Mesothelial cell of epicardium (in vitro differentiated cells): ENCODE measurements at places on chromosomes 12 and 14.

GRCh38 chr12:55142669-55143565 lies 16.7 kb downstream of the OR9K2 start:
- peaks cover 11% of the 10 kb centered on the region for H3K27me3 ChIP-seq
- H3K4me1 ChIP-seq: no peaks in the 10 kb centered on the region
- no peak overlapping the region for H3K27ac ChIP-seq
- no peaks in the 10 kb centered on the region for H3K36me3 ChIP-seq
- DNase-seq: peak; percentile 46

DNA sequence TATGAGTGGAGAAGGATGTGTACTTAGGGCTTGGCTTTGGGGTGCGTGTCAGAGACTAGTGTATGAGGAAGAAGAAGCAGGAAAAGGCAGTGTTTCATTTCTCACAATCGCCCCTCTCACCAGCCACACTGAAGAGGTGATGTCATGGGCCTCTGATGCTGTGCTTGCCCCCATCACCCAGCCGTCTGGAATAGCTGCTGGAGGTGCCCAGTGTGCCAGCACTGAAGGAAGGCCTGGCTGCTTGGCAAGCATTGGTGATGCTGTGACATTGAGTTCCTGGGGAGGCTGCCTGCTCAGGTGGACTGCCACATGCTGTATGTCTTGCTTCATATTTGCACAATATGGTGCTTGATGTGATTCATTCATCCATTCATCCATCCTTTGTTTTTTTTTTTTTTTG lies 56.2 kb downstream of the CRADD start:
- H3K36me3 ChIP-seq: no peaks in the 10 kb centered on the region
- no peak overlapping the region for H3K27ac ChIP-seq
- no peak for DNase-seq
- H3K4me3 ChIP-seq: no peak overlapping the region
- no peaks in the 10 kb centered on the region for H3K27me3 ChIP-seq

- peaks cover 54% of the 10 kb centered on the region for H3K4me1 ChIP-seq
- H3K27ac ChIP-seq: peak overlapping the region; percentile 85
Measured at GRCh38 chr14:64685371-64686281, 18.6 kb upstream of the PLEKHG3 start.

GRCh38 chr14:96029089-96029645 lies 10.0 kb upstream of the C14orf132 start:
- no peak for DNase-seq
- no peak overlapping the region for H3K4me3 ChIP-seq
- no peaks in the 10 kb centered on the region for H3K36me3 ChIP-seq

DNA sequence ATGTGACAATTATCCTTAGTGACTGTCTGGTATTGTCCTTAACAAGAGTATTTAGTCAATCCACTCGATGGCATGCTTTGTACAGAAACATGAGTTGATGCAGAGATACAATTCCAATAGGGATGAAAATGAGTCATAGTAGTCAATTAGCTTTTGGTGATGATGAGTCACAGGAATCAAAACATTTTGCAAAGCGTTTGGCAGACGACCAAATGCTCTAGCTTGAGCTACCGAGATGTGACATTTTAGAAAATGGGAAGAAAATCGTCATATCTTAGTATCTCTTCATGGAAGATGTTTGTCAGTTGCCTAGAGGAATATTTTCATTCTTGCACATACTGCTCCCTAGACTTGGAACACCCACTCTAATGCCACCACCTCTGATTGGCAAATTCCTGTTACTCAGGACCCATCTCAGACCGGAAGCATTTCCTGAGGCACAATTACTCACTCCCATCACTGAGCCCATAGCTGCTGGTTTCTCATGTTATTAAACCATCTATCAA lies 95.0 kb downstream of the LMNTD1 start:
- H3K27me3 ChIP-seq: no peaks in the 10 kb centered on the region
- H3K36me3 ChIP-seq: no peaks in the 10 kb centered on the region
- H3K4me1 ChIP-seq: peaks cover 5% of the 10 kb centered on the region
- DNase-seq: no peak

- peaks cover 7% of the 10 kb centered on the region for H3K4me1 ChIP-seq
- no peak for DNase-seq
- H3K27me3 ChIP-seq: no peaks in the 10 kb centered on the region
Measured at GRCh38 chr12:43052441-43052840, 462.9 kb upstream of the PRICKLE1 start.

GRCh38 chr12:1644534-1645438 lies 15.8 kb downstream of the WNT5B start:
- H3K4me1 ChIP-seq: peaks cover 35% of the 10 kb centered on the region
- peak; percentile 73 for DNase-seq
- H3K36me3 ChIP-seq: peaks cover 12% of the 10 kb centered on the region
- H3K4me3 ChIP-seq: no peak overlapping the region
- peaks cover 9% of the 10 kb centered on the region for H3K27me3 ChIP-seq

GRCh38 chr14:57245941-57246340 lies 22.8 kb downstream of the EXOC5 start:
- H3K36me3 ChIP-seq: peaks cover 6% of the 10 kb centered on the region
- no peak overlapping the region for H3K27ac ChIP-seq
- H3K4me3 ChIP-seq: no peak overlapping the region
- H3K4me1 ChIP-seq: no peaks in the 10 kb centered on the region
- no peak for DNase-seq

DNA sequence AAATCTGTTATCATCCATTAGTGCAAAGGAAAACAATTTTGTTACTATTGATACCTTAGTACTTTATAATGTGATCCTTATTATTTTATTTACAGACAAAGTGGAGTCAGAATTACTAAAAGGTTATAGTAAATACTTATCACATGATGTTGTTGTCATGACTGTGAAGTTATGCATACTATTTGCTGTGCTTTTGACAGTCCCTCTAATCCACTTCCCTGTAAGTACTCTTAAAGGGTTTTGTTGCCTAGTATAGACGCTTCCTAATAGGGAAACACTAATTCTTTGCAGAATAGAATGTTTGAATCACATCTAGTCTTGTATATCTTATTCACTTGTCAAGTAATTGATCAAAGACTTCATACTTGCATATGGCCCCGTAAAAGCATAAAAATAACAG lies 69.4 kb downstream of the SLC38A6 start:
- no peak for DNase-seq
- H3K27ac ChIP-seq: no peak overlapping the region
- H3K27me3 ChIP-seq: no peaks in the 10 kb centered on the region
- H3K4me1 ChIP-seq: peaks cover 7% of the 10 kb centered on the region
- H3K4me3 ChIP-seq: no peak overlapping the region
- peaks cover 18% of the 10 kb centered on the region for H3K36me3 ChIP-seq

DNA sequence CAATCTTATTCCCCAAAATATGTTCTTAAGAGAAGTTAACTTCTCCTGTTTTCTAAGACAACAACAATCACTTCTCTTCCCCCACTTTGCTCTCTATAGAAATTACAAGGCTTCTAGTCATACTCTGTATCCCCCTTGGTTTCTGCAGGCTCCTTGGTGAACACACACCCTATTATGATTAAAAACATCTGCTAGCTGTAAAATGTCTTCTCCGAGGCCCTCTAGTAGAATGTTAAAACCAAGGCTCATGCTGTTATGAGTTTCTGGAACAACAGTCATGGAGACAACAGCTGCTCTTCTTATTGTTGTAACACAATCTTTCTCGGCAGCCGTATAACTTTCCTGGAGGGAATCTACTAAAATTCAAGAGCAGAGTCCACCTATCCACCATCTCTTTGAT lies 397.5 kb upstream of the CCDC196 start:
- DNase-seq: no peak
- H3K27ac ChIP-seq: no peak overlapping the region
- H3K4me3 ChIP-seq: no peak overlapping the region
- H3K36me3 ChIP-seq: no peaks in the 10 kb centered on the region
- no peaks in the 10 kb centered on the region for H3K4me1 ChIP-seq
- H3K27me3 ChIP-seq: peaks cover 5% of the 10 kb centered on the region

DNA sequence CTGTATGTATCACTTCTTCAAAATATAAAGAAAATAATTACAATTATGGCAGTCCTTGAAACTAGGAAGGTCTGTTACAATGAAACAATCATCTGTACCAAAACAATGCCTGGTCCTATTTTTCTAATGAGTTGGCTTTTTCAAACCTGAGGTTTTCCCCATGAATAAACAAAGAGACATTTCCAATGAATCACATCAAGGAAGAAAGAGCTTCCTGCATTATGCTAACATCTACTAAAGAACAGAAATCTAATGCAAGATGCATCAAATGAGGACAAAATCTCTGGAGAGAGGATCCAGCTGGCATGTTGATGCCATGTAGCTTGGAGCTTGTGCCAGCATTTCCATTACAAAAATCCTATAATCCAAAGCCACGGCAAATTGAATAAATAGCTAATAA lies 29.3 kb downstream of the NIN start:
- no peak overlapping the region for H3K27ac ChIP-seq
- H3K27me3 ChIP-seq: no peaks in the 10 kb centered on the region
- no peak overlapping the region for H3K4me3 ChIP-seq
- H3K36me3 ChIP-seq: peaks cover 7% of the 10 kb centered on the region
- peaks cover 2% of the 10 kb centered on the region for H3K4me1 ChIP-seq
- DNase-seq: no peak
